GM04504 (cell line): ENCODE measurements at places on chromosomes 2 and 18.

DNA sequence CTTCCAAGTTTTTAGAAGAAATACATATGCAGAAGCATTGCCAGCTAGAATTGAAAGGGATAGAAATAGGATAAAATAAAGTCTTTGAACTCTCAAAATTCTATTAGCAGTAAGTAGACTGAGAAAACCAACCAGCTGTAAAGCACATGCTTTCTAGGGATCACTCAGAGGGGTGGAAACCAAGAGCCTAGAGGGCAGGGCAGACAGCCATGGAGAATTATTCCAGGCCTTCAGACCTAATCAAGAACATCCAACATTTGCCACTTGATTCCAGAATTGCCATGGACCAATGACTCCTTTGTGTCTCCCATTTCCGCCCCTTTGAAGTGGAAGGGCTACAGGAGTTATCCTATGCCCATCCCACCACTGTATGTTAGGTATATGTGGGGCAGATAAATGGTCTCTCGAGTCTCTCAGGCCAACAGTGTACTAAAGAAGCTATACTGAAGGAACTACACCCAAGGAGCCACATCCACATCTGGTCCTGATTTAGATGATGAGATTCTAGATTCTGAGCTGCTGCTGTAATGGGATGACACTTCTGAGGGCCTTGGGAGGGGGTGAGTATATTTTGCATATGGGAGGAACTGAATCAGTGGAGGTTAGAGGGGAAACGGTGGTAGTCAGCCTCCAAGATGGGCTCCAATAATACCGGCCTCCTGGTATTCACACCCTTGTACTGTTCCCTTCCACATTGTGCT lies 4.0 kb downstream of the FARSB start:
- peak; percentile 46 for DNase-seq

DNA sequence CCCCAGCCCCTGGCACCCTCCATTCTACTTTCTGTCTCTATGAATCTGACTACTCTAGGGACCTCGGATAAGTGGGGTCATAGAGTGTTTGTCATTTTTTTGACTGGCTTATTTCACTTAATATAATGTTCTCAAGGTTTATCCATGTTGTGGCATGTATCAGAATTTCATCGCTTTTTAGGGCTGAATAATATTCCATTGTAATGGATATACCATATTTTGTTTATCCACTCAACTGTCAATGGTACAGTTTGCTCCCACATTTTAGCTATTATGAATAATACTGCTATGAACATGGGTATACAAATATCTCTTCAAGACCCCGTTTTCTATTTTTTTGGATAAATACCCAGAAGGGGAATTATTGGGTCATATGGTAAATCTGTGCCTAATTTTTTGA lies 7.4 kb downstream of the TRAF3IP1 start:
- DNase-seq, result no peak

GRCh38 chr2:204359076-204359475 lies 186.2 kb upstream of the PARD3B start:
- no peak for DNase-seq

- DNase-seq, result no peak
These were observed 1.1 kb upstream of the DUSP2 start for GRCh38 chr2:96146153-96146880.

GRCh38 chr2:113201496-113202304 lies 27.9 kb downstream of the PSD4 start:
- no peak for DNase-seq
